Progenitor cell of endocrine pancreas (in vitro differentiated cells): ENCODE measurements at places on chromosomes 1 and 21. TPM values are rescaled to one million over a fixed set of nuclear protein-coding genes. Genes with fewer than 3 reads are reported as not detected.
A peak's percentile ranks its signal among the peaks of the same experiment; 100 is the strongest.

GRCh38 chr1:3598051-3598491 lies 13.2 kb downstream of the MEGF6 start:
- peaks cover 2% of the 10 kb centered on the region for H3K36me3 ChIP-seq

- H3K4me3 ChIP-seq, result no peak overlapping the region
- peak overlapping the region; percentile 22 for H3K27ac ChIP-seq
- no peak for DNase-seq
- no peaks in the 10 kb centered on the region for H3K36me3 ChIP-seq
- no peaks in the 10 kb centered on the region for H3K27me3 ChIP-seq
- H3K4me1 ChIP-seq, result peaks cover 7% of the 10 kb centered on the region
These were observed 138.4 kb upstream of the ZP4 start for GRCh38 chr1:238029126-238029525.

The SUSD4 gene
- 4.7 and 6.0 TPM in 2 replicates for total RNA-seq

The SPRR1A gene
- total RNA-seq, result not detected in 2 replicates

GRCh38 chr1:9476790-9477463 lies 62.3 kb upstream of the SLC25A33 start:
- H3K36me3 ChIP-seq, result no peaks in the 10 kb centered on the region
- DNase-seq, result no peak
- H3K27ac ChIP-seq, result no peak overlapping the region
- no peaks in the 10 kb centered on the region for H3K4me1 ChIP-seq
- peaks cover 20% of the 10 kb centered on the region for H3K27me3 ChIP-seq

DNA sequence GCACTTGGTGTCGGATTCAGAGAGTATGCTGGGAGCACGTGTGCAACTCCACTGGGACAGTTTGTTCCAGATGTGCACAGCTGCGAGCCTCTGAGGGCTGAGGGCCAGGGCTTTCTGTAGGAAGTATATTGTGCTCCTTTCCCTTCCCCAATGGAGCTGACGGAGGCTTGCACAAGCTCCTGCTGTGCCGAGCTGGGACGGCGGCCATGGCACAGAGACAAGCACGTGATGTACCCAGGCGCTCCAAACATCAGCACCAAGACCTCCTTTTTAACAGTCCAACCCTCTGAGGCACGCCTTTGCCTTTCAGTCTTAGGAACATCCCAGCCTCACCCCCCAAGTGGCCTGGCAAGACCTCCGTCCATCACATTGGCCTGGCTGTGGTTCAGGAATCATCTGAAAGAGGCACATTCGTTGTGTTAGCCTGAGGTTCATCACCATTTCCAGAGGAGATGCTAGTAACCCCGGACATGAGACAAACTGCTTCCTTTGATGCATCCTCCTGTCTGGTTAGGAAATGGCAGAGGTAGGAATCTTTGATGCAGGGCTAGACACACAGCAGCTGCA lies 339.2 kb upstream of the KAZN start:
- peaks cover 4% of the 10 kb centered on the region for H3K27me3 ChIP-seq
- DNase-seq, result no peak
- H3K27ac ChIP-seq, result no peak overlapping the region
- H3K4me3 ChIP-seq, result no peak overlapping the region
- no peaks in the 10 kb centered on the region for H3K36me3 ChIP-seq

The TRIM45 gene
- total RNA-seq, result 48.0 and 50.9 TPM in 2 replicates

GRCh38 chr1:35688161-35688560 lies 30.5 kb downstream of the C1orf216 start:
- DNase-seq, result no peak
- H3K4me3 ChIP-seq, result no peak overlapping the region
- H3K27ac ChIP-seq, result no peak overlapping the region
- H3K27me3 ChIP-seq, result peaks cover 56% of the 10 kb centered on the region
- H3K4me1 ChIP-seq, result no peaks in the 10 kb centered on the region

DNA sequence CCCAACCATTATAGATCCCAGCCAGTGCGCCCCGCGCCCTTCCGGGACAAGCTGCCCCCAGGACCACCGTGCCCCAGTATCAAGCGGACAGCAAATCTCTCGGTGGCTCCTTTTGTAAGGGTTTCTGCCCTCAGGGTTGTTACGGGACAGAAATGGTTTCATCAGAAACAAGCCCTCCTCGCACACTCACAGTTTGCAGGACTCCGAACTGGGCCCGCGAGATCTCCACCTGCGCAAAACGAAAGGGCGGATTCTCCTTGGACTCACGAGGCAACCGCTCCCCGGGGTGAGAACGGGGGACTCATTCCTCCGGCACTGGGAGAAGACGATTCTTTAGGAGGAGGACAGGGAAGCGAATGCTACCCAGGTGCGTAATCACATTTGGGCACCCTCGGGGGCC lies 51.1 kb upstream of the H6PD start:
- no peak for DNase-seq
- no peak overlapping the region for H3K27ac ChIP-seq
- peak overlapping the region; percentile 69 for H3K4me3 ChIP-seq
- peaks cover 26% of the 10 kb centered on the region for H3K27me3 ChIP-seq
- H3K36me3 ChIP-seq, result peaks cover 2% of the 10 kb centered on the region
- peaks cover 11% of the 10 kb centered on the region for H3K4me1 ChIP-seq

GRCh38 chr21:36330904-36331303 lies 10.9 kb downstream of the MORC3 start:
- peak overlapping the region; percentile 25 for H3K27ac ChIP-seq
- DNase-seq, result no peak
- no peak overlapping the region for H3K4me3 ChIP-seq
- H3K36me3 ChIP-seq, result peaks cover 11% of the 10 kb centered on the region

The SELP gene
- not detected in 2 replicates for total RNA-seq

DNA sequence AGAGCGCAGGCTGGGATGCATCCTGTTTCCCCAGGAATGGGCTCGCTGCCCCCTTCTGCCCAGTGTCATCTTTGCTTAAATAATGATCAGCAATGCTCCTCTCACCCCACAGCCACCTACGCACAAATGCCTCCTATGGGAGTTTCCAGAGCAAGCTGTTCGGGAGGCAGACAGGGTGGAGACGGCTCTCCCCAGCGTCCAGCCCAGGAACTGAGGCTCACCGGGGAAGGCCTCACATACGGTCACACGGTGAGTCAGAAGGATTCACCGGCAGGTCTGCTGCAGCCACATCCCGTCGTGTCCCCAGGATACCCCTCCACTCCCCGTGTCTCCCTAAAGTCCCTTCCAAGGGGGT lies 40.3 kb upstream of the RUNX3 start:
- no peaks in the 10 kb centered on the region for H3K36me3 ChIP-seq
- no peak overlapping the region for H3K27ac ChIP-seq
- no peak for DNase-seq
- no peak overlapping the region for H3K4me3 ChIP-seq
- no peaks in the 10 kb centered on the region for H3K4me1 ChIP-seq

- no peak overlapping the region for H3K27ac ChIP-seq
- no peaks in the 10 kb centered on the region for H3K4me1 ChIP-seq
- no peak overlapping the region for H3K4me3 ChIP-seq
- H3K27me3 ChIP-seq, result no peaks in the 10 kb centered on the region
- no peak for DNase-seq
These were observed 71.1 kb downstream of the IER5 start for GRCh38 chr1:181159451-181160140.

The GPR37L1 gene
- 0.04 TPM in 1 of 2 replicates, not detected in the other for total RNA-seq

GRCh38 chr1:225866061-225866837 lies 15.9 kb downstream of the TMEM63A start:
- H3K4me1 ChIP-seq, result peaks cover 1% of the 10 kb centered on the region
- H3K27ac ChIP-seq, result peak overlapping the region; percentile 12
- H3K36me3 ChIP-seq, result peaks cover 23% of the 10 kb centered on the region
- H3K27me3 ChIP-seq, result no peaks in the 10 kb centered on the region
- H3K4me3 ChIP-seq, result no peak overlapping the region

DNA sequence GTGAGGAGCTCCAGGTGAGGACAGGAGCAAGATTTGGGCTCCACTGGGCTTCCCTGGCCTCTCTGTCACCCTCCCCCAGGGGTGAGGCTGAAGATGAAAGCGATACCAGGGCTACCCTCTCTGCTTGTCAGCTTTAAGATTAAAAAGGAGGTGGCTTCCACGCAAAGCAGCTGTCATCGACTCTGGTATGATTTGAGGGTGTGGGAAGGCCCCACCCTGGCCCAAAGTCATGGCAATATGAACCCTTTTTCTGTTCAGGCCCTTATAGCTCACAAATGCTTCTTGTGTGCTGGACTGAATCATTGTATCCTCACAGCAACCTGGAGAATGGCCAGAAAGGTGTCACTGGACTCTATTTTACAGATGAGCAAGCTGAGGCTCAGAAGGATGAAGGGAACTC lies 41.6 kb downstream of the NUAK2 start:
- H3K4me3 ChIP-seq, result no peak overlapping the region
- H3K36me3 ChIP-seq, result no peaks in the 10 kb centered on the region
- peaks cover under 1% of the 10 kb centered on the region for H3K4me1 ChIP-seq
- peak overlapping the region; percentile 62 for H3K27ac ChIP-seq
- peaks cover 8% of the 10 kb centered on the region for H3K27me3 ChIP-seq

DNA sequence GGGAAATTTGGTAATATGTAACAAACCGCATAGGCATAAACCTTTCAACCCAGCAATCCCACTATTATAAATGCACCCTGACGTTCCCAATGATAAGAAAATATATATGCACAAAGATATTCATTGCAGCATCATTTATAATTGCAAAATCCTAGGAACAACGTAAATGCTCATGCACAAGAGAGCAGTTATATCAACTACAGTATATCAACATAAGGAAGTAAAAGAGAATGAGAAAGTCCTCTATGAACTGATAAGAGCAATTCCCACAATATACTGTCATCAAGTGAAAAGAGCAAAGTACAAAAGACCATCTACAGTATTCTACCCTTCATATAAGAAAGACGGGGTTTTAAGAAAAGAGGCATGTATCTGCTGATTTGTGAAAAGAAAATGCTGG lies 229.9 kb downstream of the SLC45A1 start:
- no peak for DNase-seq
- H3K27me3 ChIP-seq, result no peaks in the 10 kb centered on the region
- H3K36me3 ChIP-seq, result peaks cover 29% of the 10 kb centered on the region
- H3K4me3 ChIP-seq, result no peak overlapping the region

- peaks cover 15% of the 10 kb centered on the region for H3K27me3 ChIP-seq
- no peak overlapping the region for H3K27ac ChIP-seq
- no peak for DNase-seq
- no peaks in the 10 kb centered on the region for H3K36me3 ChIP-seq
- peaks cover 1% of the 10 kb centered on the region for H3K4me1 ChIP-seq
These were observed 9.6 kb upstream of the DUSP12 start for GRCh38 chr1:161739865-161740566.

The DENND2C gene
- 10.4 and 10.6 TPM in 2 replicates for total RNA-seq
